ENCODE measurements at places on chromosomes 3 and 15. TPM values are rescaled to one million over a fixed set of nuclear protein-coding genes. Genes with fewer than 3 reads are reported as not detected.
A peak's percentile ranks its signal among the peaks of the same experiment; 100 is the strongest.

TF gene
- total RNA-seq: under 0.01 TPM

TRIM42 gene
- not detected for total RNA-seq

ADAMTSL3 gene
- under 0.01 TPM for total RNA-seq

TNFAIP8L3 gene
- not detected for total RNA-seq

HAUS2 gene
- 12.4 TPM for total RNA-seq

A4GNT gene
- total RNA-seq: not detected

GLDN gene
- under 0.01 TPM for total RNA-seq

NR1I2 gene
- 2.4 TPM for total RNA-seq

CCR1 gene
- total RNA-seq: 1.3 TPM

PTX3 gene
- total RNA-seq: 2.2 TPM

DNAJC19 gene
- 21.3 TPM for total RNA-seq

GRCh38 chr3:27607370-27607769, 114.8 kb downstream of the EOMES start:
- DNase-seq: no peak

- no peak for DNase-seq
Measured at GRCh38 chr3:5735896-5736295, 548.4 kb downstream of the EDEM1 start.

GRCh38 chr3:123832692-123833397, 51.3 kb downstream of the MYLK start:
- DNase-seq: no peak

DNA sequence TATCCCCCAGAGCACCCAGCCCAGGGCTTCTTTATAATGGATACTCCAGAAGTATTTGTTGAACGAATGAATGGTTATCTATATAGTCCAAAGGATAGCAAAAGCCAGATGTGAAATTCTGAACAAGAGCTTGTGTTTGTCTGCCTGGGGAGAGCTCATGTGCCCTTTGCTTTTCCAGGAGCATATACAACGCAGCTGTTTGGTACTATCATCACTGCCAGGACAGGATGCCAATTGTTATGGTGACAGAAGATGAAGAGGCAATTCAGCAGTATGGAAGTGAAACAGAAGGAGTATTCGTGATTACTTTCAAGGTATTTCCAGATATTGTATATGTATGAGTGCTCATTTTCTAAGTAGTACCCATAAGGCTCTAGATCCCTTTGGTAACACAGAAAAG, 15.2 kb downstream of the DIS3L start:
- DNase-seq: no peak

DNA sequence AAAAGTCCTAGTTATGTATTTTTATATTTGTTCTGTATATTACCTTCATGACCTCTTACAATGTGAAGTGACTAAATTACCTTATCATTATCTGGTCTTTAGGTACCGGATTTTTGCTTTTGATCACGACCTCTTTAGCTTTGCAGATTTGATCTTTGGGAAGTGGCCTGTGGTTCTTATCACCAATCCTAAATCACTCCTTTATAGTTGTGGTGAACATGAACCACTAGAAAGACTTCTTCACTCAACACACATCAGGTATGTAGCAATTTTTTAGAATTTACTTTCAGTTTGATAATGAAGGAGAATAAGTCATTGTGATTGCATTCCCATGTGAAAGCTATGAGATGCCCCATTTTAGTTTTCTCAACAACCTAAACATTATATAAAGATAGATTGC, 18.3 kb downstream of the TMEM62 start:
- no peak for DNase-seq

GRCh38 chr3:108953210-108953609, 469 bp downstream of the GUCA1C start:
- DNase-seq: no peak

- no peak for DNase-seq
Measured at GRCh38 chr15:66701422-66702034, 508 bp upstream of the SMAD6 start.

DNA sequence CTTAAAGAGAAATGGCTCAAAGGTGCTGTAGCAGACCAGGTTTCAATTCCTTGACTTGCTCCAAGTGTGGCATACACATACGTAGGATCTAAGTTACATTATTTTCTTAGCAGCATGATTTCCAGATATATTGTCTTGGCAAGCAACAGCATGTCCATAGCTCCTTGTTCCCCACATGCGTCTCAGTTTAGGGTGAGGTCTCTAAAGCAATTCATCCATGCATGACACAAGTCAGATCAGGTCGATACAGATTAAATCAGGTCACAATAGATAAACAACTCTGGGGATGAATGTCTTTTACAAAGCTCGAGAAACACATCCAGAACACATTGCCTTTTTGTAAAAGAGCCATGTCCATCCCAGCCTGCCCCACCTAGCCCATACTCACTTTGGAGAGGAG, 108.9 kb upstream of the ABHD17C start:
- DNase-seq: no peak

DNA sequence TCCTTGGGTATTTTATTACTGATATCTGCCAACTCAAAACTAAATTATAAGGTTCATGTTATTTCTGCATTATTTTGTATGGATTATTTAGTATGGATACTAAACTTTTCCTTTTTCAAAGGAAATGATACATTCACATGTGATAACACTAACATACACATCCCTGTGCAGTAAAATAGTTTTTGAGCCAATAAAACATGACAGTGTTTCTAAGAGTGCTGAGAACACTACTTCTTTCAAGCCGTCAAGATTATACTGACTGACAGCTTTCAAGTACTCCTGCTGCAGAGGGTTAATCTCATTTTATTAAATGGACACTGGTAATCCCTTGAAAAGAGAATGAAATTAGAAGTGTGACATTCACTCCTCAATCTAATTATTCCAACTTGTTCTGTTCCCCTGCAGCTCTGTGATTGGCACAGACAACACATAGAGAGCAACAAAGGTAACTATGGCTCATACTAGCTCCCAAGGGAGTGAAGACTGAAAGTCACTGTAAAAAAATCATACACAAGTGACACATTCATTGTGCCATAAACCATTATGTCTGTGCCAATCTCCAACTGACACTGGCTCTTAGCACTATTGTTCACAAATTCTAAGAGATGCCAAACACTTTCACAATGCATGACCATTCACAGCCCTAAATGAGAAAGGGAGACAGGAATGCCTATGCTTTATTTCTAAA, 468.6 kb downstream of the SHQ1 start:
- no peak for DNase-seq

DNA sequence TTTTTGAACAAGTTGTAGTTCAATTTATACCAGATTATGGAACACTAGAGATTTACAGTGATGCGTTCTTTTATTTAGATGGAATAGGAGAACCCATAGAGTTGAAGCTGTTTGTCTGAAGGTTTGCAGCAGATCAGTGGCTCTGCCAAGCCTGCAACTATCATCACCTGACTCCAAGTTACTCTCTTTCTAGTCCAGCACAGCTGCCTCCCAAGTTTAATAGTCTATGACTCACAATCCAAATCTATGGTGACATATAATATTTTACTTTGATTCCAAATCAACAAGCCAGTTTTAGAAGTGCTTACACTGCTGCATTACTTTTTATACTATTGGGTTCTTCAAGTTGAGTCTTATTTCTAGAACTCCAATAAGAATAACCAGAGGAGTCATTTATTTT, 400.4 kb downstream of the LPP start:
- no peak for DNase-seq

DNA sequence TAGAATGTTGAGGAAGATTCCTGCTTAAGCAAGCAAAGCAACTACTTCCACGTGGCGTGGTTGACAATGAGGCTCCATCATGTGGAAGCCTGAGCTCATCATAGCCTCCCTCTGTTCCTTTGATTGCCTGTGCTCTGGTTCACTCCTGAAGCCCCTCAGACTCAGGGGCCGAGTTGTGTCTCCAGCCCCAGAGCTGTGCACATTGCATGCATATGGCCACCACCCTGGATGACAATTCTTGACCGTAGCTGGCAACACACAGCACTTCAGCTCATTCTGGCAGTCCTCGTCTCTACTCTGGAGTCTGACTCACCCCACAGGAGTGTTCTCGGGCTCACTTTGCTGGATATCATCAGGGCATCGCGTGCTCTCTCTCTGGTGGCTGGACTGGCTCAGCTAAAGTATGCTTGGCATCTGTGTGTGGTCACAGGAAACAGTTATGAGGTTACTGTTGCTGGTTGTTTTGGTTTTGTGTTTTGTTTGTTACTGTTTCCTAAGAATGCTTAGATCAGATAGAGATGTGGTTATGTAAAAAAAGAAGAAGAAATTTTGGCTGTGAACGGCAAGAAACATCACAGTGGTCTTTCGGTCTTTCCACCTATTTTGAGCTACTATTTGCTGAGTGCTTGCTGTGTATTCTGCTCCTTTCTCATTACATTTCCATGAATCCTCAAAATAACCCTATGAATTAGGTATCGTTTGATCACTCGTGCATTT, 41.6 kb upstream of the MRPS22 start:
- DNase-seq: peak; percentile 46

- no peak for DNase-seq
Measured at GRCh38 chr3:25513642-25514266, 85.7 kb downstream of the RARB start.

GRCh38 chr3:58779934-58780333, 113.4 kb upstream of the FAM3D start:
- peak; percentile 26 for DNase-seq
